ENCODE measurements at places on chromosomes 12 and 14. TPM values are rescaled to one million over a fixed set of nuclear protein-coding genes. Genes with fewer than 3 reads are reported as not detected.

The HOXC10 gene
- not detected for total RNA-seq

The PPP1R36 gene
- total RNA-seq, result 10.4 TPM

The B4GALNT1 gene
- 0.64 TPM for total RNA-seq

The CLEC14A gene
- total RNA-seq, result 9.1 TPM

The ADAM20 gene
- total RNA-seq, result 0.72 TPM

The AMN gene
- 486 TPM for total RNA-seq

The CATSPERB gene
- total RNA-seq, result 7.0 TPM
